ENCODE measurements at places on chromosomes 2 and 18.

GRCh38 chr18:63287691-63288220, 31.8 kb downstream of the BCL2 start:
- no peak for DNase-seq

- no peak for DNase-seq
Observed at GRCh38 chr2:205865056-205865455, 182.8 kb downstream of the NRP2 start.

DNA sequence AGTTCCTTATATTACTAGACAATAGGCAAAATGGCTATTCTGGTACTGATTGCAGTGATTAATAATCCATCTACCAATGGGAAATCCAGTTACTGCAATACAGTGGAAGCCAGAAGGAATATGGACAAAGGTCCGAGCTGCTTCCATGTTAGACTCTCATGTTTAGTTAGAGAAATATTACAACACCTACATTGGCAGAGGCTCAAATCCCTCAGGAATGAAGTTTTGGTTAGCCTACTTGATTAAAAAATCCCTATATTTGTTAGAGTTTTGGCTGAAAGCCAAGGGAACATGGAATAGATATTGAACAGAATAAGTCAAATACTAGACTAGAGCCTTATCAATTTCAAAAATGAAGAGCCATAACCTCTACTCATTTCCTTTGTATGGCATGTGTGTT, 48.5 kb downstream of the ARL6IP6 start:
- DNase-seq = peak; percentile 29

GRCh38 chr2:157320409-157320808, 5.2 kb downstream of the ERMN start:
- no peak for DNase-seq

GRCh38 chr2:230358305-230358704, 31.3 kb downstream of the SP140L start:
- no peak for DNase-seq

DNA sequence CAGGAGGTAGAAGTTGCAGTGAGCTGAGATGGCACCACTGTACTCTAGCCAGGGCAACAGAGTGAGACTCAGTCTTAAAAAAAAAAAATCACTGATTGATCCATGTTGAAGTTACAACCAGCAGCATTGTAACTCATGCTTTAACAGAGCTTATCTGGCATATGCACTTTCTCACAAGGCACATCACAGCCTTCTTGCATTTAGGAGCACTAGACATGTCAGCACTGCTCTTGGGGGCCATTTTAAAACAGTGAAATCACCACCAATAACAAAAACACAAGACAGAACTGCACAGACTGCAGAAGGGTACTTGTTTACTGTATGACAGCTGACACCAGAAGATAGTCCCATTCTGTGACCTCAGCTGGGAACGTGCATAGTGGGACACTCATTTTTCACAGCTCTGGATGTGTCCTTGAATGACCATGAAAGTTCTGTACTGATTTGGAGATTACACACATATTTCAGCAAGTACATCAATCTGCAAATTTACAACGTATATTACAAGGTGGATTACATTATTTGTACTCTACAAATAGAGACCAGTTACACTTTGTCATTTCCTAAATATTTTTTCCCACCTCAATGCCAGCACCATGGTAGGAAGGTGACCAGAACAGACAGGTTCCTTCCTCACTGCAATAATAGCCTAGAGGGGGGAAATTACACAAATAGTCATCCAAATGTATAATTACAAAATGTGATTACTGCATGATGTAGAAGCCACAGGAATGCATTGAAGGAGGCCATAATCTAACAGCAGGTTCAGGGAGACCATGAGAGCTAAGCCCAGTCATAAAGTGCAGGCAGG, 35.1 kb downstream of the CCBE1 start:
- no peak for DNase-seq

DNA sequence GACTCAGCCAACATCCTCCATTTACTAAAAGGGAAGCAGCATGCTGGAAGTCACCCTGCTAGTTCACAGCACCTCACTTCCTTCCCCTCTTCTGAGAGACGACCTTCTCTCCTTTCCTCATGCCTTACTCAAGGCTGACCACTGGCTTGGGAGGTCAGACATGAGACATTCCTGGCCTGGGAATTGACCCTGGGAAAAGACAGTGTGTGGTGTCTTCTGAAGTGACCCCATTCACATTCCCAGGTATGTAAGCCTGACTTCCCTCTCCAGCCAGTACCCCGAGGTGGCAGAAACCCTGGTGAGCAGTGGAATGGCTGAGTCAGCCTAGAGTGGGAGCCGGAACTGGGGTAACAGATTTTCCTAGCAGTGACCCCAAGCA, 92.4 kb downstream of the PLB1 start:
- no peak for DNase-seq

GRCh38 chr18:2070631-2071030, 500.7 kb downstream of the METTL4 start:
- DNase-seq = no peak

- DNase-seq = peak; percentile 24
Observed at GRCh38 chr2:13652531-13653313, 936.0 kb downstream of the TRIB2 start.

DNA sequence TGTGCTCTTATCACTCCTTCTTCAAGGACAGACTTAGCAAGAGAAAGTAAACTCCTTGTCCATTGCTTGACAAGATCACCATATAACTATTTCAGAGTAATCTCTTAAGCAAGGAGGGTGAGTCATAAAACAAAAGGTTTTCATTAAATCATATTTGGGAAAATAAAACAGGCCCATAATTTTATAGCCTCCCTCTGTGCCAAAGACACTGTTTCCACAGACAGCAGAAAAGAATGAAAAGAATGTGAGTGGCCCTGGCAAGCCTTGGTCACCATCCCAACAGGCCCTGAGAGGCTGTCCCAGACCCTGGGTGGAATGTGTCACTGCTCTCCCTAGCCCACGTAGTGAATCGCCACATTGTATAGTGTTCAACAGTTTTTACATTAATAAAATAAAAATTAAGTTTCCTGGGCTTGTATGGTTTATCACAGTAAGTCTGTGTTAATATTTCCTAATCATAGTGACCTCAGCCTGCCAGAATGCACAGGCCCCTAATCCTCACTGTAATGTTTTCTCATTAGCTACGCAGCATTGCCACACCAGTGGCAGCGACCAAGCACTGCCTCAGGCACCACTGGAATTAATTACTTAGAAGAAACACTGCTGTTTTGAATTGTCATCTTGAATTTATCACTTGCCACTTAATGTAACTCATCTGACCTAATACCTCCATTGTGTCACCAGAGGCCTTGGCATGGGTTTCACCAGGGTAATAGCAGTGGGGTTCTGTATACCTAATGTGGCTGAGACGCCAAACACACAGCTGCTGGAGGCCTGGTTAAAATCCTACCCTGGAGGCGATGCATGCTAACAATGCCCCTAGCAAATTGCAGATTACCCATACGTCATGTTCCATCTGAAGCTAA, 401.9 kb downstream of the LNPK start:
- no peak for DNase-seq

DNA sequence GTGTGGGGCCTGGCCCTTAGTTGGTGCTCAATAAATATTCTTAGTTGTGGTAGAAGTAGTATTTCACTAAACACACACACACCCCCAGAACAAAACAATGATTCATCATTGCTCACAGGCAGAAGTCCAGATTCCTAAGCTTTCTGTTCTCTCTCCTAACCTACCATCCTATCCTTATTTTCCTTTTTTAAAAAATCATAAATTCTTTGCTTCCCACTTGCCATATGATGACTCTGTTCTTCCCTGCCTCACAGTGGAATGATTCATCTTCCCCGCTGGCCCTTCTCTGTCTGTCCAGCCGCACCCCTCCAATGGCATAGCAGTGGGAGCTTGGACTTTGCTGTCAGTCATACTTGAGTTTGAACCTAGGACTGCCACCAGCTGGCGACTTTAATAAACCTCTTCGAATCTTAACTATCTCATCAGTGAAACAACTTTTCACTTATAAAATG, 5.2 kb downstream of the EML6 start:
- peak; percentile 30 for DNase-seq

- DNase-seq = no peak
Observed at GRCh38 chr18:60246606-60247005, 126.0 kb downstream of the MC4R start.

DNA sequence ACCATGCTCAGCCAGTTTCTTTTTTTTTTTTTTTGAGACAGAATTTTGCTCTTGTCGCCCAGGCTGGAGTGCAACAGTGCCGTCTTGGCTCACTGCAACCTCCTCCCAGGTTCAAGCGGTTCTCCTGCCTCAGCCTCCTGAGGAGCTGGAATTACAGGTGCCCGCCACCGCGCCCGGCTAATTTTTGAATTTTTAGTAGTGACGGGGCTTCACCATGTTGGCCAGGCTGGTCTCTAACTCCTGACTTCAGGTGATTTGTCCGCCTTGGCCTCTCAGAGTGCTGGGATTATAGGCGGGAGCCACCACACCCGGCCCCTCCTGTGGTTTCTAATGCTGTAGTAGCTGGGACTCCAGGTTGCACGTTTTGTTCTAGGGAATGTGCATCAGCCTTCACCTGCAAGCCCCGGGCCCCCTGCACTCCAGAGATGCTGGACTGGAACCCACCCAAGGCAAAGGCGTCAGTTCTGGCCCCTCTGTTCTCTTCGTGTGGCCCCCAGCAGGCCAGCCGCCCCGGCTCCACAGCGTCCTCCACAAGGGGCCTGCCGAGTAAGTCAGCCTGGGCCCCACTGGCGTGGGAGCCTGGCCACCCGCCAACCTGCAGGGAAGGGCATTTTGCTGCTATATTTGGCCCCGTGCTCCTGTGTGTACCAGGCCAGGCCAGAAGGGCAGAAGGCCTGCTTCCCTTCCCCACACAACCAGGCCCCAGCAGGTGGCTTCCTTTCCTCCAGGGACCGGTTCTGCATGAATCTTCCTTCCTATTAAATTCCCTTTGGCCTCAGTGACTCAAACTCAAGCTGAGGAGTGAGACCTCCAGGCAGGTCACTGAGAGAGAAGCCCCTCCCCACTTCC, 25.7 kb upstream of the B3GNT7 start:
- DNase-seq = no peak

DNA sequence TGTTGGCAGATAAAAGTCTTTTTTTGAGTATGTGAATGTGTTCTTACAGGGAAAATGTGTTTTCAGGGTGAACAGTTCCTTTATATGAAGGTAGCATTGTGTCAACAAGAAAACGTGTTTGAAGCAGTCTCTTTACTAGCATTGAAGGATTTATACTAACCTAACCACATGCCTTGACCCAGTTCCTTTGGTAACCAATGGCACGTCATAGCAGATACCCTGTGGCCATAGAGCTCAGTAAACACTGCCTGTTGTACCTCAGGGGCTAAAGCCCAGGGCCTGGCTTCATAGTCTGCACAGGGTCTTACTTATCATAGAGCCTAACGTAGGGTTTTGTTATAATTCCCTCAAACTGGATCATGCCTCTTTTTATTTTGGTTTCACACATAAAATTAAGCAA, 32.1 kb upstream of the NFU1 start:
- no peak for DNase-seq

DNA sequence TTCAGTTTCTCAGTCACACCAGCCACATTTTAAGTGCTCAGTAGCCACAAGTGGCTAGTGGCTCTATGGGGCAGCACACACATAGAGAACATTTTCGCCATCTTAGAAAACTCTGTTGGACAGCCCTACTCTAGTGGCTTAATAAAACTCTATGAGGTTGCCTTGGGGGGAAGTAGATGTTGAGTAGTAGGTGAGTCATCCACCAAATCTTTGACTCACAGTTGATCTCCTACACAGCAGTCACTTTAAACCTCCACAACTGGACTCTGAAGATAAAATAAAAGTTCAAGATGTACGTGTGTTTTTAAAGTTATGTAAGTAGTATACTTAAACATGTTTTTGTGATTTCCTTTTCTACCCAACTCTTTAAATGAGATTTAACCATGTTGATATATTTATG, 379.0 kb downstream of the SETBP1 start:
- DNase-seq = peak; percentile 24

GRCh38 chr18:12362473-12363174, 14.4 kb downstream of the AFG3L2 start:
- DNase-seq = no peak

DNA sequence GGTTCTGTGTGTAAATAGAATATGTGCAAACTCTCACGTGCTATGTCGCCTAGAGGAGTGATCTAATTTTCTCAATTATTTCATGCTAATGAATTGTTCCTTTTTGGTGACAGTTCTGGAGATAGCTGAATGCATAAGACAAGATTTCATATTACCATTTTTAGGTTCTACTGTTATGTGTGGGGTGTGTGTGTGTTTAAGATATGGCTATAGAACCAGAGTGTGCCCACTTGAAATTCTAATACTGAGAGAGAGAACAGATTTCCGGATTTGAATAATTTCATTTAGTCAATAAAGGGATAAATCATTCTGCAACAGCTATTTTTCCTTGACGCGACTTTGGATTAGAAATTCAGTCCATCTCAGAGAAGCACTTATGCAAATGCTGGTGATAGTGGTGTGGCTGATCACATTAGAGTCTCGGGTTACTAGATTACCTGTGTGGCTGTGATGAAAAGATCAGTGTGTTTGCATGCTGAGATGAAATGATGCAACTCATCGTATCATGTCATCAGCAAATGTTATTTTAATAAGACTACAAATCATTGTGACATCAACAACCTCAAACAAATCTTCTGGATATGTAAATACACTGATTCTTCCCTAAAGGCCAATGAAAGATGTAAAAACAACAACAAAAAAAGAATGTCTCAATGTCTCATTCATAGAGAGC, 415.9 kb downstream of the EPHA4 start:
- no peak for DNase-seq

- no peak for DNase-seq
Observed at GRCh38 chr2:120434492-120435308, 88.8 kb downstream of the INHBB start.

DNA sequence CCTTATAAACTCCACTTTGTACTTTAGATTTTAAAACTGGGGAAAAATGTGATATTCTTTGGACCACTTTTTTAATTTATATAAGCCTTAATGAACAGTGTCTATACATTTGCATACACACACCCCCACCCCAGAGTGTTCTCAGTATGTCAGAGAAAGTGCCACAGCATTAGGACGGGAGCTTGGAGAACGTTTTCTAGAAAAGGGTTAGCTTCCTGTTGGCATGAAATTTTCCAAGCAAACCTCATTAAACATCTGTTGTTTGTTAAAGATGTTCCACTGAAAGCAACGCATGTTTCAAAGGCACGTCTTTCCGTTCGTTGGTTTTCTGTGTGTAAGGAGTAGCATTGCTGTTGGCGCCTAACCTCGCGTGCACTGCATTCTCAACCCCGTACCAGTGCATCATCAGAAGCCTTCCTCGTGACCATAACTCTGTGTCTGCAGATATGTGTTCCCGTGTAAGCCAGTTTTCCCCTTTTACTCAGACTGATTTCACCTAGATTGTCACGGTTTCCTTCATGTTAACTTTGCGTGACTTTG, 228.5 kb downstream of the ALPK2 start:
- no peak for DNase-seq

All from AG04450 (cell line).